ENCODE measurements at places on chromosomes 1 and 21. TPM values are rescaled to one million over a fixed set of nuclear protein-coding genes. Genes with fewer than 3 reads are reported as not detected.

GRCh38 chr1:186502087-186502486 is 41.2 kb upstream of the PDC start:
- no peaks in the 10 kb centered on the region for H3K27me3 ChIP-seq
- no peak overlapping the region for H3K4me3 ChIP-seq
- H3K36me3 ChIP-seq, result peaks cover 1% of the 10 kb centered on the region
- no peak overlapping the region for H3K27ac ChIP-seq
- no peaks in the 10 kb centered on the region for H3K4me1 ChIP-seq

GRCh38 chr1:36139521-36139920 is 9.8 kb downstream of the TRAPPC3 start:
- H3K27ac ChIP-seq, result no peak overlapping the region
- DNase-seq, result no peak
- no peaks in the 10 kb centered on the region for H3K4me1 ChIP-seq

DNA sequence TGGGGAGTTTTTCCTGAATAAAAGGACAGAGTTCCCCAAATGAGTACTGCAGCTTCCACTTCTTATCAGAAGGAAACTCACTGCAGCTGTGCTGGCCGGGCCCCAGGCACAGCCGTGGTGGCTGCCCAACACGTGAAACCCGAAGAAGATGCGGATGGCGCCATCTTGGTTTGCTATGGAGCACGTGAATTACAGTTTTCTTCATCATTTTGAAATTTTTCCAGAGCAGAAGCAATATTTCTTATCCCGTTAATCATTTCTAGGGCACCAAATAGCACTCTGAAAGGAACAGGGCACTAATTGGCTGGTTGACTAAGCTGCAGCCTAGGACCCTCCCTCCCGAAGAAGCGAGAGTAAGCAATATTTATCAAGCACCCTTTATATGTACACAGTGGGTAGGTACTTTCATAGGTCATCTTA is 63.2 kb upstream of the EPS8L3 start:
- no peaks in the 10 kb centered on the region for H3K36me3 ChIP-seq
- H3K4me1 ChIP-seq, result peaks cover 2% of the 10 kb centered on the region
- H3K27me3 ChIP-seq, result no peaks in the 10 kb centered on the region
- no peak overlapping the region for H3K27ac ChIP-seq
- H3K4me3 ChIP-seq, result no peak overlapping the region
- DNase-seq, result no peak

GRCh38 chr1:167695756-167696561 is 25.8 kb upstream of the MPZL1 start:
- H3K36me3 ChIP-seq, result no peaks in the 10 kb centered on the region
- no peak overlapping the region for H3K4me3 ChIP-seq
- no peaks in the 10 kb centered on the region for H3K27me3 ChIP-seq
- no peak for DNase-seq
- H3K27ac ChIP-seq, result no peak overlapping the region

DNA sequence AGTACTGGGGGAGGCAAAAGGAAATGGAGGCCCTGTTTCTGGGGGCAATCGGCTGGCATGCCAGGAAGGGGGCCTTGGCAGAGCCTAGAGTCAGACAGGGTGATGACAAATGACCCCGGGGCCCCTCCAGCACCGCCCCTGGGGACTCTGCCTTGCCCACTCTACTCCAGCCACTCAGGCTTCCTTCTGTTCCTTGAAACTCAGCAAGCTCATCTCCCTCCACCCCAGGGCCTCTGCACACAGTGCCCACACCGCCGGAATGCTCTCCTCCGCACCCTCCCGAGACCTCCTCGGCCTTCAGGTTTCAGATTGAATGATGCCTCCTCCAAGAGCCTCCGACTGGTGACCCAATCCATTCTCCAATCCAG is 122.5 kb upstream of the ZBTB40 start:
- H3K4me1 ChIP-seq, result no peaks in the 10 kb centered on the region
- H3K4me3 ChIP-seq, result no peak overlapping the region
- no peaks in the 10 kb centered on the region for H3K36me3 ChIP-seq
- no peak for DNase-seq

DNA sequence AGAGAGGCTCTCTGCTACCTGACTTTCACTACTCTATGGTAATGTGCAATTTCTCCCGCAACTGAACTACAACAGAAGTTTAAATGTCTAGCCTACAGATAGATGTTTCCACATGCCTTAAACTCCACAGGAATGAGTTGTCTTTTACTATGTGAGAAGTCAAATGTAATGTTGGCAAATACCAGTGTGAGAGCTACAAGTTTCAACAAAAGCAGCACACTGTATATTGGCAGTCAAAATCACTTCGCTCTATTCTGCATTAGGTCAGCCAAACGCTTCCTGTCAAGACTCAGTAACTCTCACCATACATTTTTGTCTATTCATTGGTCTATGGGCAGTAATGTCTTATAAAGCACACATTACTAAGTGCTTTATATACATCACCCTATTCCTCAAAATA is 41.9 kb downstream of the LUZP1 start:
- no peak overlapping the region for H3K27ac ChIP-seq
- H3K27me3 ChIP-seq, result no peaks in the 10 kb centered on the region
- H3K36me3 ChIP-seq, result no peaks in the 10 kb centered on the region
- no peak for DNase-seq
- no peak overlapping the region for H3K4me3 ChIP-seq

GRCh38 chr1:220076861-220077762 is 12.5 kb downstream of the BPNT1 start:
- H3K36me3 ChIP-seq, result peaks cover 11% of the 10 kb centered on the region
- H3K4me3 ChIP-seq, result no peak overlapping the region
- H3K27ac ChIP-seq, result no peak overlapping the region

DNA sequence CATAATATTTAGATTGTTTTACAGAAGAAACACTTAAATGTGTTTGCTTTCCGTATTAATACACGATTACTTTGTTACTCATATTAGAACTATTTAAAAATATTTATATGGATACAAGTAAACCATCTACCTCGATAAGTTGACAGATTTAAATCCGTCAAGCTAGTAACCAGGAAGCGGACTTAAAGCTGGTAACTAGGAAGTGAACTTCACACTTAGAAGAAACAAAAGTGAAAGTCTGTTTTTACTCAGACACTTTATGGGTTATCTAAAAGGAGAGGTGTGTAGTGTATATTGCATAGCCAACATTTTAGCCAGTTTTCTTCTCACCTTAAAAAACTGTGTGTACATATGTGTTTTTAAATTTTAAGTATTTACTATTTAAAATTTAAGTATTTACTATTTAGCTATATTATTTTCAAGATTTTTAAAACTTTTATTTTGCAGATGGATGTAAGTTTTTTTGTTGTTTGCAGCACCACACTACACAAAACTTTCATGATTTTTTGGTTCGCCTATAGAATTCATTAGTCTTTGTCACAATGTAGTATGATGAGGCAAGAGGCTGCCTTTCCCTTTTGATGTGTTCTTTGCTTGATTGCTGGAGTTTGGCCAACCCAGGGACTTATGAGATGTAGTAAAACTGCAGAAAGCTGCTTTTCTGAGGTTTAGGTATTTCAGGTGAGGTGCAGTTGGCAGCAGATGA is 2.7 kb downstream of the USP25 start:
- no peak overlapping the region for H3K27ac ChIP-seq
- no peak for DNase-seq
- H3K27me3 ChIP-seq, result no peaks in the 10 kb centered on the region
- H3K36me3 ChIP-seq, result no peaks in the 10 kb centered on the region
- H3K4me1 ChIP-seq, result peaks cover 2% of the 10 kb centered on the region

GRCh38 chr1:4307468-4307845 is 347.0 kb upstream of the AJAP1 start:
- H3K4me3 ChIP-seq, result no peak overlapping the region
- DNase-seq, result no peak
- H3K27ac ChIP-seq, result no peak overlapping the region
- no peaks in the 10 kb centered on the region for H3K36me3 ChIP-seq
- H3K27me3 ChIP-seq, result no peaks in the 10 kb centered on the region
- no peaks in the 10 kb centered on the region for H3K4me1 ChIP-seq

DNA sequence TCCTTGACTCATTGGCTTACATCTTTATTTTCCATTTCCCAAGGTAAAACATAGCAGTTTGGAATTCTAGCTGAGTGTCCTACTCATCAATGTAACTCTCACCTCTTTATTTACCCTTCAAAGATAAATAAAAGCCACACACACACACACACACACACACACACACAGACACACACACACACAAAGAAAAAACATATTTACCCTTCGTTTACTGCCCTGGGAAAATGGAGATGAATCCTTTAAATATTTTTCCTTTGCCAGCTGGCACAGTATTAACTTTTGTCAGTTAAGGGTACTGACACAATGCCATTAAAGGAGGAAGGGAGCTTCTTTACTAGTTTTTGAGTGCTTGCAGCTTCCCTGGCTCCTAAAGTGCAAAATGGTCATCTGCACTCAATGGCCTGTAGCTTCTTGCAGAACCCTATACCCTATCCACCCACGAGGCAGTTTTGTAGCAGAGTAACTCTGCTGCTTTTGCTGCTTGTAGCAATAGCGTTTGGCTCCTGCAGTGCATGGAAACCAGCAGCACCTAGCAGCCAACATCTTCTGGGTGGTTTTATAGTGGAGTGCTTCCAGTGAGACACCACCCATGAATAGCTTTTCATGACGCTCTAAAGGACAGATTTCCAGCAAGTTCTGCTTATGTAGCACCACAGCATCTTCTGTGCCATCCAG is 103.7 kb downstream of the HS2ST1 start:
- H3K4me3 ChIP-seq, result no peak overlapping the region
- no peak overlapping the region for H3K27ac ChIP-seq
- DNase-seq, result no peak
- no peaks in the 10 kb centered on the region for H3K27me3 ChIP-seq
- no peaks in the 10 kb centered on the region for H3K4me1 ChIP-seq
- no peaks in the 10 kb centered on the region for H3K36me3 ChIP-seq

DNA sequence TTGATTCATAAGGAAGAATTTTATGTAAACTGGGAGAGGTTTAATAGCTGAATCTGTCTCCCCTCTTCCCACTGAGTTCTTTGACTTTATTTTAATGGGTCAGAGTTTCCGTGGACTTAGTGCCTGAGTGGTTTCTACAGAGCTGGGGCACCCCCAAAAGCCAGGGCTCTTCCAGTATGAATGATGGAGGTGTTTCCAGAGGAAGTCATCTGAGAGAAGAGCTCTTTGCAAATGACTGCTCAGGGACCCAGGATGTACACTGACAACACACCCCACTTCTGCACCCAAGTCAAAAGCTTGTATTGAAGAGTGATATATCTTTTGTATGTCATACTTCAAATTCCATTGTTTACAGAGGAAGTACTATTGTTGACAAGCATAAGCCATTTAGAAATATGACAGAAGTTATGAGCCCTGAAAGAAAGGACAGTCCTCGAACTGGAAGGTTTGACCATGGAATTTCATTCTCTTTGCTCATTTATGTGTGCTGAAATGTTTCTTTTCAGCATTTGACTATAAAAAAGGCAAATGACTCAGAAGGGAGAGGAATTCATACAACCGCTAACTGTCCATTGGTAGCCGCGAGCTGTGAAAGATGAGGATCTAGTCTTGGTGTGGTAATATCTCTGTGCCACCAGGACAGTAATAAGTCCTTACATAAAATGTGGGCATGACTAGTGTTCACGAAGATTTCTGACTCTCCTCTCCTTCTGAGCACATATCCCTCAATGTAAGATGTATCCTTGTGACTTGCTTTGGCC is 25.4 kb upstream of the LMX1A start:
- H3K27ac ChIP-seq, result no peak overlapping the region
- no peaks in the 10 kb centered on the region for H3K4me1 ChIP-seq
- no peak for DNase-seq

DNA sequence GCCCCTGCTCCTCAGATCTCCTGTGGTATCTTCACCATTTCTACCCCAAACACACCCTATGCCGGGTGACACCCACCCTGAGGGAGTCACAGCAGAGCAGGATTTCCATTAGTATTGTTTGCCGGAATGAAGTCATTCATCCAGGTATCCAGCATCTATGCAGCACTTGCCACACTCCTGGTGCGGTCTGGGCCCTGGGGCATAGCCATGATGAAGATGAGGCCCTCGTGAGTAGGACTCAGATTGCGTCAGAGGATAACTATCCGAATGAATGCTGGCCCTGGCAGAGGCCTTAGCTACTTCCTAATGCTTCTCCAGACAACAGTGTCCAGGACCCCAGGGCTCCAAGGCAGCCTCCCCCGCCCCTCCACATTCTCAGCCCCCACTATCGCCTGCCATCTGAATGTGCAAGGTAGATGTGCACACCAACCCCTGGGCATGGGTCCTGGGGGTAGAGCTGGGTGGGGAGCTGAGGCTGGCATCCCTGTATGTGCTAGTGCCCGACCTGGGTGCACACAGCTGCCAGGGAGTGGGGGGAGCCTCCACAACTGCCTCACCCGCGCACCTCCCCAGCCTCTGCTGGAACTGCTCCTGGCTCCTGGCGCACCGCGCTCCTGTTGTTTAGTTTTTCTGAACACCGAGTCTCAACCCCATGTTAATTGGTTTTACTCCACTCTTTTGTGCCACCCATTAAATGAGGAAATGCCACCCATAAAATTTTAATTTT is 25.5 kb upstream of the ZC3H12A start:
- H3K4me3 ChIP-seq, result no peak overlapping the region
- H3K27me3 ChIP-seq, result no peaks in the 10 kb centered on the region
- H3K36me3 ChIP-seq, result peaks cover 2% of the 10 kb centered on the region
- H3K4me1 ChIP-seq, result no peaks in the 10 kb centered on the region

- H3K36me3 ChIP-seq, result peaks cover 14% of the 10 kb centered on the region
- no peak for DNase-seq
- H3K27ac ChIP-seq, result no peak overlapping the region
- no peak overlapping the region for H3K4me3 ChIP-seq
Observed at GRCh38 chr1:16393570-16394521, 26.8 kb downstream of the SZRD1 start.

- no peaks in the 10 kb centered on the region for H3K4me1 ChIP-seq
- no peak overlapping the region for H3K27ac ChIP-seq
- no peaks in the 10 kb centered on the region for H3K27me3 ChIP-seq
- H3K4me3 ChIP-seq, result no peak overlapping the region
- no peak for DNase-seq
Observed at GRCh38 chr1:51907079-51907702, 28.7 kb upstream of the NRDC start.

GRCh38 chr1:114075546-114076242 is 78.0 kb downstream of the SYT6 start:
- no peaks in the 10 kb centered on the region for H3K27me3 ChIP-seq
- no peak overlapping the region for H3K27ac ChIP-seq
- no peak overlapping the region for H3K4me3 ChIP-seq
- DNase-seq, result no peak
- H3K36me3 ChIP-seq, result no peaks in the 10 kb centered on the region
- H3K4me1 ChIP-seq, result no peaks in the 10 kb centered on the region

DNA sequence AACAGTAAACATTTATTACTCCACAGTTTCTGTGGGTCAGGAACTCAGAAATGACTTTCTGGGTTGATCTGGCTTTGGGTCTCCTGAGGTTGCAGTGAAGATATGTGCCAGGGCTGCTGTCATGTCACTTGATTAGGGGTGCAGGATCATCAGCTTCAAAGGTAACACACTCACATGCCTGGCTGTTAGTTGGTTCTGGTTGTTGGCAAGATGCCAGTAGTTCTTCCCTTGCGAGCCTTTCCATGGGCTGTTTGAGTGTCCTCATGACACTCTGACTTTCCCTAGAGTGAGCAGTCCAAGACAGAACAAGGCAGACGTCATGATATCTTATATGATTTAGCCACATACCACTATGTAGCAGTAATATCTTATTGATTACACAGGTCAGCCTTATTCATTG is 1.8 kb downstream of the SWT1 start:
- H3K4me1 ChIP-seq, result no peaks in the 10 kb centered on the region
- DNase-seq, result no peak
- no peaks in the 10 kb centered on the region for H3K27me3 ChIP-seq
- no peak overlapping the region for H3K27ac ChIP-seq
- no peak overlapping the region for H3K4me3 ChIP-seq

AVPR1B gene
- total RNA-seq, result not detected

ITSN1 gene
- 112 TPM for total RNA-seq

CFAP107 gene
- total RNA-seq, result not detected

GRHL3 gene
- 0.08 TPM for total RNA-seq

EPHA8 gene
- total RNA-seq, result not detected

RAD54L gene
- 8.8 TPM for total RNA-seq
